Suppressor macrophage (primary cell): ENCODE measurements at places on chromosomes 3 and 15.

- no peak for DNase-seq
Measured at GRCh38 chr15:78243491-78243941, 9.2 kb upstream of the ACSBG1 start.

DNA sequence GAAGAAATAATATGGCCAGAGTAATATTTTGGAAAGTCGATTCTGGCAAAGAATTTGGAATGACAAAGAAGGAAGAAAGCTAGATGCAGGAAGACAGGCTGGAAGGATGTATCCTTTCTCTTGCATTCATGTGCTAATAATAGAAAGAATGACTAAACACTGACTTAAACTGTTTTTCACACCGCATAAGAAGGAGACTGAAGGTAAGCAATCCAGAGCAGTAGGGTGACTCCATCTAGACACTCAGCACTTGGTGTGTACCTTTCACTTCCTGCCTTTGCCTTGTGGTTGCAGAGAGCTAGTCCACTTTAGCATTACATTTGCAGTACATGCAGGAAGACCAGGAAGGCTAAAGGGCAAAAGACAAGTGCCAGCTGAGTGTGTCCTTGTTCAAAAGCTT lies 234.6 kb downstream of the RBMS3 start:
- no peak for DNase-seq

DNA sequence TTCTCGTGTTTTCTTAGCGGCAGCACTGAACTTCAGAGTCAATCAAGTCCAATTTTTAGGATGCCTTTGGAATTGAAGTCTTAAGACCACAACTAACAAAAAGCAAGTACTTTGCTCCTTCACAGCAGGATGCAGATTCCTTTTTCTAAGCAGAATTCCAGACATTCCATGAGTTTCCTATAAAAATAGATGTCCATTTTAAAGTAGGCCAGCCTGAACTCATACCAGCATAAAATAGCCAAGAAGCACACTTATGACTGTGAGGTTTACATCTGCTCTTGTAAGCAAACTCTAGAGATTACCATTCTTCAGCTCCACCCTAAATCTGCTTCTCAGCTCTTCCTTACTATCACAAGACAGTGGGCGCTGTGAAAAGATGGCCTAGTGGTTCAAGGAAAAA lies 85.8 kb downstream of the THBS1 start:
- DNase-seq = no peak

- peak; percentile 81 for DNase-seq
Measured at GRCh38 chr3:53104762-53105161, 25.5 kb downstream of the RFT1 start.

GRCh38 chr3:97917813-97918536 lies 54.3 kb downstream of the RIOX2 start:
- DNase-seq = peak; percentile 2

- no peak for DNase-seq
Measured at GRCh38 chr3:197380786-197381185, 82.4 kb upstream of the DLG1 start.

DNA sequence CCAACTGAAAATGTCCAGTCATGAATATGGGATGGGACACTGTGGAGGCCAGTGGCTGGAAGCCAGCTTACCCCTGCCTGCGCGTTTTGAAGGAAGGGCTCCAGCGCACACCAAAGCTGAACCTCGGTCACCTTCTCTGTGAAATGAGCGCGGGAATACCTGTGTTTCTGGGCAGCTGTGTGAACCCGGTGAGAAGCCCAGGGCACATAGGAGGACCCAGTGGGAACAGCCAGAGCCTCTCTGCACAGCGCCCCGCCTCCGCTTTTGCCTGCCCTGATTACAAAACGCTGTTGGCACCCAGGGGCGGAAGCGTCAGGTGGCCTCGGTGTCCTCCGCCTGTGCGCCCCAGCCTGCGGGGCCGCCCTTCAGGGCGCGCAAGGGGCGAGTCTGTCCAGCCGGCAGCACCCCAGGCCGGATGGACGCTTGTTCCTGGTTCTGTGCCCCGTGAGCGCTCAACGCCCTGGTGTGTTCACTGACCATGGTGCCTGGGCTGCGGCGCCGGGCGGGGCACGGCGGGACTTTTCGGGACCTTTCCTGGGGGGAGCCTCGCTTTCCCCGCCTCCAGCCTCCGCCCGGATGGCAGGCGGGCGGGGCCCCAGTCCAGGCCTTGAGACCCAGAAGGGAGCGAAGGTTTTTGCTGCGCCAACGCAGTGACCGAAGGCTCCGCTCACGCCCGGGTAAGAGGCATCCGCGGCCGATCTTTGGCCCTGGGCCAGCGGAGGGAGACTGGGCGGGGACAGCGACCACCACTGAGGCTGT lies at the start of gene SQOR:
TSS of gene SQOR (plus strand) at position 598 of the 759 bp plus-strand sequence. CDS start 23,895 bp downstream, outside the sequence.
- peak; percentile 98 for DNase-seq

GRCh38 chr3:74584782-74585181 lies 29.7 kb downstream of the CNTN3 start:
- no peak for DNase-seq

GRCh38 chr3:195866686-195867511 lies 41.5 kb downstream of the TNK2 start:
- no peak for DNase-seq

DNA sequence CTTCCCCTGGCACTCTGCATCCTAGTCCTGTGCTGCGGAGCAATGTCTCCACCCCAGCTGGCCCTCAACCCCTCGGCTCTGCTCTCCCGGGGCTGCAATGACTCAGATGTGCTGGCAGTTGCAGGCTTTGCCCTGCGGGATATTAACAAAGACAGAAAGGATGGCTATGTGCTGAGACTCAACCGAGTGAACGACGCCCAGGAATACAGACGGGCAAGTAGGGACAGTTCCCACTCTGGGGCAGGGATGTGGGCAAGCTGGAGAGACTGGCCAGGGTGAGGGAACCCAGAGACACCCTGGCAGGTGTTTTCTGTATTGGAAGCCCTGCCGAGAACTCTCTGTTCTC lies 247 bp downstream of the FETUB start:
- no peak for DNase-seq

DNA sequence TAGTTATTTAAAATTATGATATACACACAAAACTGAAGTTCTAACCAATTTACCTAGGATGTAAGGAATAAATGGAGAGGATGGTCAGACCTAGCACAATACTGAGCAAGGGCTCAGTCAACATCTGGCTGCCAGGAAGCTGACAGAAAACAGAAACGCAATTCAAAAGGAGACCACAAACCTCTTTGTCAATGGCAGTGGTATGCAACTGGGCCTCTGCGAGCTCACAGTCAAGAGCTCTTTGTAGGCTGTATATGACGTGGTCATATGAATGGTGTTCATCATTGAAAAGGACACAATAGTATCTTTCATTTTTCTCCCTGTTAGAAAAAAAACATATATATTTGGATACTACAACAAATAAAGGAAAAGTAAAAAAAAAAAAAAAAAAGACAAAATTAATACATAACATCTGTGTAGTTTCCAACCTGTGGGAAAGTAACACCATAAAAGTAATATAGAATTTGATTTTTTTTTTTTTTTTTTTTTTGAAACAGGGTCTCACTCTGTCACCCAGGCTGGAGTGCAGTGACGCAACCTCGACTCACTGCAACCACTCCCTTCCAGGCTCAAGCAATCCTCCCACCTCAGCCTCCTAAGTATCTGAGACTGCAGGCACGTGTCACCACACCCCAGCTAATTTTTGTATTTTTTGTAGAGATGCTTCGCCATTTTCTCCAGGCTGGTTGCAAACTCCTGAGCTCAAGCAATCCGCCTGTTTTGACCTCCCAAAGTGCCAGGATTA lies 37.9 kb downstream of the UBR1 start:
- DNase-seq = no peak

- peak; percentile 66 for DNase-seq
Measured at GRCh38 chr15:40256638-40257235, 17.9 kb downstream of the PAK6 start.

GRCh38 chr3:181417748-181418147 lies 294.0 kb upstream of the SOX2 start:
- no peak for DNase-seq

DNA sequence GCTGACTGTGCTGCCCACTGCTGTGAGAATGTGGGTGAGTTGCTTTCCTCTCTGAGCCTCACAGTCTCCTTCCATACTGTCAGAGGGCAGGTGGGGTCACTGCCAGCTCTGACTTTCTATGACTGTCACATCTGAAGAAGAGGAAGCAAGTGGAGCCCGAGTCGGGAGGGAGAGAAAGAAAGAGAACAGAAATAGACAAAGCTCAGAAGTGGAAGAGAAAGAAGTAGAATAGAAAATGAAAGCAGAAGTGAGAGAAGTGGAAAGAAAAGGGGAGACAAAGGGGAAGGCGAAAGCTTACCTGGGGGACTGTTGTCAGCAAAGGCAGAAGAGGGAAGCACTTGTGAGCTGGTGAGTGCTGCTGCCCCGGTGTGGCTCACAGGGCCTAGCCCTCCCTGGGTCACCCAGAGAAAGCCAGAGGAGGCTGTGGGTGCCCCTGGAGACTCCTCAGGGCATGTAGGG lies 57.9 kb downstream of the EPHB1 start:
- peak; percentile 55 for DNase-seq

- peak; percentile 41 for DNase-seq
Measured at GRCh38 chr3:177287231-177287630, 89.9 kb upstream of the TBL1XR1 start.

- DNase-seq = peak; percentile 27
Measured at GRCh38 chr3:111538681-111539083, 3.3 kb upstream of the CD96 start.

GRCh38 chr3:69500604-69501003 lies 114.7 kb upstream of the FRMD4B start:
- peak; percentile 88 for DNase-seq

DNA sequence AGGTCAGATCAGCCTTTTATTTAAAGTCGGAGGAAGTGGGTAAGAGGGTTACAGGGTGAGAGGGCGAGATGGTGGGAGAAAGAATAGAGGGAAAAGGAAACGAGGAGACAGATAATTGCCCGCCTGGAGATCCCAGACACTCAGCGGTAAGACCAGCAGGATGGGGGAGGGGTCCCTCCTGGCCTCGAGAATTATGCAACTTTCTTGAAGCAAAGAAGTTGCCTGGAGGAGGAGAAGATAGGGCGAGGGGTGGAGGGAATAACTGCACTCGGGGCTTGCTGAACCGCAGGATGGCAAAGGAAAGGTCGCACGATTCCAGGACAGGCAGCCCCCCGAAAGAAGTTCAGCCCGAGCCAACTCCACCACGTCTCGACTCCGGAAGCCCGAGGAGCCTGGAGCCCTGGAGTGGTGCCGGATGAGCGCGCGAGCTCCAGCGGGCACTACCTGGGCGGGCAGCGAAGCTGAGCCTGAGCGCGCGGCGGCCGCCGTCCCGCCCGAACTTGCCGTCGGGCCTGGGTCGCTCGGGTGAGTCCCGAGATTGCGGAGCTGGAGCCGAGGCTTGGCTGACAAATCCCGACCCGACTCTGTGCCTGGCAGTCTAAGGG lies 402 bp downstream of the WWTR1 start:
- DNase-seq = no peak

GRCh38 chr15:60514261-60514881 lies 35.4 kb upstream of the ICE2 start:
- no peak for DNase-seq

- peak; percentile 64 for DNase-seq
Measured at GRCh38 chr3:157029365-157029790, 130.6 kb downstream of the CCNL1 start.

DNA sequence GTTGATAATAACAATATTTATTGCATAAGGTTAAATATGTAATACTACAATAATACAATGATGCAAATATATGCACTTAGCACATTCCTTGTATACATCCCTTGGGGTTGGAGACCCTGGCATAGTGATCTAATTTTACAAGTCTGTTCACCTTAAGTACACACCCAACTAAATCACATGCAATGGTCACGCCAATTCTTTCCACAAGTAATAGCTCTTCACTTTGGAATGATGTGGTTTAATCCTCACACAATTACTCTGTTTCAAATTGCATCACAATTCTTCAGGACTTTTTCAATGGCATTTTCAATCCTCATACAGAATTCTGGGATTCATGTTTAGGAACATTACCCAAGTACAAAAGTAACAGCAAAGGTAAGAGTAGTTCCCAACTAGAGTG lies 27.3 kb upstream of the SPRED1 start:
- no peak for DNase-seq

GRCh38 chr3:66486646-66487045 lies 14.2 kb downstream of the LRIG1 start:
- no peak for DNase-seq

GRCh38 chr3:186790261-186790981 lies 7.0 kb downstream of the EIF4A2 start:
- DNase-seq = no peak

- DNase-seq = no peak
Measured at GRCh38 chr3:27485866-27486265, 1.7 kb upstream of the SLC4A7 start.

- DNase-seq = no peak
Measured at GRCh38 chr15:79365765-79366164, 54.9 kb downstream of the TMED3 start.

- no peak for DNase-seq
Measured at GRCh38 chr3:144119633-144120032, 148.0 kb downstream of the DIPK2A start.

DNA sequence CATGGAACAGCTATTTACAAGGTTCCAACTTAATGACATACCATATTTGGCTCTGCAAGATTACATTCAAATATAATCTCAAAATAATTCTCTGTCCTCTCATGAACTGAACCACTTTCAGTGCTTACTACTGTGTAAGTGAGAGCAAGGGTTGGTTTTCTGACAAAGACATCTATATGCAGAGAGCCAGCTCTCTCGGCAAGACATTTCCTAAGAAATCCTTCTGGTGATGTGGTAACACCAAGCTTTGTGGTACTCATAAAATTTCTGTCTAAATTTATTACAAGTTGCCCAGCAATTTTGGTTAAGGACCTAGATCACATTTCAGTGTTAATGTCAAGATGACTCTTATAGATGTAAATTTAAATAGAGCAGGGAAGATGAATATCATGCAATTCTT lies 184.9 kb downstream of the GAP43 start:
- DNase-seq = no peak

- DNase-seq = no peak
Measured at GRCh38 chr15:96462768-96463750, 132.6 kb downstream of the NR2F2 start.

DNA sequence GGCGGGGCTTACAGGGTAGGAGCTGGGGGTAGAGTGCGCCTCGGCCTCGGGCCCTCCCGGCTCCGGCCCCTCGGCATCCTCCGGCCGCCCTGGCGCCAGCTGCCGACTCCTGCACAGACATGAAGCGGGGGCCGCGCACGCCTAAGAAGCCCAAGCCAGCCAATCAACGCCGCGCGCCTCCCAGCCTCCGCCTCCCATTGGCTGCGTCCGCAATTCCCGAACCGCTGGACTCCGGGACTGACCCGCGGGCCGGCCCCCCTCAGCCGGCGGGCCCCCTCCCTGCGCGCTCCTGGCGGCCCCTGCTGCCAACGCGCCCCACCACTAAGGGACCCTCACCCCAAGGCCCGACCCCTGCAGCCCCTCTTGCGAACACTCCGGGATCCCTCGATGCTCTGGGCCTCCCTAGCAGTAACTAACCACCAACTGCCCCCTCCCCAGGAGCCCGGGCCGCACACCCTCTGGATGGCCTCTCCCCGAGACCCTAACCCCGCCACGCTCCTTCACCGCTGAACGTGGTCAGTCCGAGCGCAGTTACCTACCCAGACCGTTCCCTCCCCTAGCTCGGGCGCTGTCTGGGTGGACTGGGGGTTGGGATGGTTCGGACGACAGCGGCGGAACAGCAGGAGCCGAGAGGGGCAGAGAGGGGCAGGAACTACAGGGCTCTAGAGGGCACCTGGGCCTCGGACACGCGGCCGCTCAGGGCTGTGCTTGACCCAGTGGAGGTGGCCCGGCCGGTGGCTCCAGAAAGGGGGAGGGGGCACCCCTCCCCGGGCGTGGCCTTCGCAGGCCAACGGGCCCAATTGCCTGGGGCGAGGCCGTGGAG lies 5.0 kb downstream of the GATA2 start:
- DNase-seq = peak; percentile 40

- no peak for DNase-seq
Measured at GRCh38 chr3:100910986-100911385, 82.2 kb downstream of the ABI3BP start.

- peak; percentile 83 for DNase-seq
Measured at GRCh38 chr15:61834076-61834697, 226.1 kb downstream of the VPS13C start.
